ENCODE measurements at places on chromosomes 5 and 9.

GRCh38 chr5:140108093-140109017, 5.6 kb upstream of the PURA start:
- no peak for DNase-seq

DNA sequence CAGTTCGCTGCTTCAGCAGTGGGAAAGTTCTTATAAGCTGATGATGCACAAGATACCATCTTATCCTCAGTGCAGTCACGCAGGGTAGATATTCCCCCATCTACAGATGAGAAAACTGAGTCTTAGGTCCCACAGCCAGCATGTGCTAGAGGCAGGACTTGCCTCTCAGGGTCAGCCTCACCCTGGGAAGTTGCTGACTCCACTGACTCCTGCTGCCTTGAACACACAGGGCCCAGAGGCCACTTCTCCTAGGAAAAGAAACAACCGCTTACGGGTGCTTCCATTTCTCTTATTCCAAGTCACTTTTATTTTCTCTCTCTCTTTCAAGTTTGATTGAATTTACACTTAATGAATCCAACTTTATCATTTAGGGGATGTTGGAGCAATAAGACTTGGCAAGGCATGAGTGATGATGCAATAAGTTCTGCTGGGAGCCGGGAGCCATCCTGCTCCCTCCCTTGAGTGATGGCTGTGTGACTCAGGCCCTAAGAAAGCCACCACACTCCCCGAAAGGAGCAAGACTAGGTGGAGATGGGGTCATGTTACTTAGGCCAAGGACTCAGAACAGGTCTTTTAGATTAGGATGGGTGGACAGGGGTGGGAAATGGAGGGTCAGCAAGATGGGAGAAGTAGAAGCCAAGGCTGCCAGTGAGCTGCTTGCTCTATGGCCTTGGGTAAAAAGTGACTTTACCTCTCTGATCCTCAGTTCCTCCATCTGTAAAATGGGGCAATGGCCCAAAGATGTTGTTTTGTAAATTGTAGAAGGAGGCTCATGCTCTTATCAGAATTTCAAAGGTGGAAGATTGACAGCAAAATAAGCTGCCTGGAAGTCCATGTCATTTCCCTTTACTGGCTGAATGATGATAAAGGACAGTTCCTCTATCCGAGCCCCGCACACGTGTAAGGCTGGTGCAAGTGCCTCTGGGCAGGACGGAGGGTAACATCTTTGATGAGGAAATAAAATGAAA, 67.4 kb upstream of the ZNF618 start:
- peak; percentile 27 for DNase-seq

DNA sequence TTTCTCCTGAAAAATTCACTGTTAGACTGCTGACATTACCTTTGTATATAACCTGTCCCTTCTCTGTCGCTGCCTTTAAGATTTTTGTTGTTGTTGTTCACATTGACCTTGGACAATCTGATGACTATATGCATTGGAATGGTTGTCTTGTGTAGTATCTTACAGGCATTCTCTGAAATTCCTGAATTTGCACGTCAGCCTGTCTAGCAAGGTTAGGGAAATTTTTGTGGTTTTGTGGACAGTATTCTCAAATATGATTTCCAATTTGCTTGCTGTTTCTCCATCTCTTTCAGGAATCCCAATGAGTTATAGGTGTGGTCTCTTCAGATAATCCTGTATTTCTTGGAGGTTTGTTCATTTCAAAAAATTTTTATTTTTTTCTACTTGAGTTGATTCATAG, 140.8 kb downstream of the PRR16 start:
- DNase-seq = no peak

- no peak for DNase-seq
Measured at GRCh38 chr5:136802383-136802782, 437.0 kb upstream of the TRPC7 start.

GRCh38 chr9:6676254-6676921, 30.9 kb upstream of the GLDC start:
- DNase-seq = no peak

DNA sequence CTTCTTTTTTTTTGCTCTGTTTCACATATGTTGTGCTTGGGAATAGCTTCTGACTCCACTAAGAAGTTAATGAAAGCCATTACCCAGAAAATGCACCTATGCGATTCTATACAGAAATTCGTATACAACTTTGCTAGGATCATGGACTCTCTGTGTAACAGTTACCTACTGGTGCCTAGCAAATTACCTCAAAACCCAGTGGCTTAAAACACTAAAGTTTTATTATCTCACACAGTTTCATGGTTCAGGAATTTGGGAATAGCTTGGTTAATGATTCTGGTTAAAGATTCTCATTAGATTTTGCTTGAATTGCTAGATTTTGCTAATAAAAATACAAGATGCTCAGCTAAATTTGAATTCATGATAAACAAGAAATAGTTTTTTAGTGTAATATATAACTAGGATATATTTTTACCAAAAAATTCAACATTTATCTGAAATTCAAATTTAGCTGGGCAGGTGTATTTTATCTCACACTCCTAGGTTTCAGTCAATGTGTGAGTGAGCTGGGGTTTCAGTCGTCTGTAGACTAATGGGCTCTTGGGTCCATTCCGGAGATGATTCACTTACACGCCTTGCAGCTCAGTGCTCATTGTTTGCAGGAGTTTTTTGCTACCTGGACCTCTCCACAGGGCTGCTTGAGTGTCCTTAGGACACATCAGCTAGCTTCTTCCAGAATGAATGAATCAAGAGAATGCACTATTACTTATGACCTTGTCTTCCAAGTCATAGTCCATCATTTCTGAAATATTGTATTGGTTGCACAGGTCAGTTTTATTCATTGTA, 75.1 kb downstream of the MROH2B start:
- DNase-seq = no peak

GRCh38 chr5:401146-402034, 41.6 kb upstream of the EXOC3 start:
- DNase-seq = no peak

GRCh38 chr5:41776435-41776834, 93.8 kb downstream of the OXCT1 start:
- no peak for DNase-seq

DNA sequence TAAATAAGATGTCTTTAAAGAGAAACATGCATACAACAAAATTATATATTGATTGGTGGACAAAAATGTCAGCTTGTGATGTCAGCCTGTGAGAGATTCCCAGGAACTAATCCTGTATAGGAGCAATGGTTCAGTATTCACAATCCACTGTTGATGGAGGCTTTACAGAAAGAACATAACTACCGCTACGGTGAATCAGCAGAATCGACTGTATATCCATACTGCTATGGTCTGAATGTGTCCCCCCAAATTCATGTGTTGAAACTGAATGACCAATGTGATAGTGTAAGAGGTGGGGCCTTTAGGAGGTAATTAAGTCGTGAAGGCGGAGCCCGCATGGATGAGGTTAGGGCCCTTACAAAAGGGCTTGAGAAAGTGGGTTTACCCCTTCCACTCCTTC, 40.4 kb upstream of the TBC1D2 start:
- no peak for DNase-seq

GRCh38 chr9:126531035-126531571, 82.6 kb upstream of the LMX1B start:
- DNase-seq = no peak

GRCh38 chr5:176726746-176727527, 79.7 kb downstream of the TSPAN17 start:
- DNase-seq = no peak

All from brain pericyte (primary cell).